Foreskin fibroblast (primary cell): ENCODE measurements at places on chromosomes 3 and 15.

DNA sequence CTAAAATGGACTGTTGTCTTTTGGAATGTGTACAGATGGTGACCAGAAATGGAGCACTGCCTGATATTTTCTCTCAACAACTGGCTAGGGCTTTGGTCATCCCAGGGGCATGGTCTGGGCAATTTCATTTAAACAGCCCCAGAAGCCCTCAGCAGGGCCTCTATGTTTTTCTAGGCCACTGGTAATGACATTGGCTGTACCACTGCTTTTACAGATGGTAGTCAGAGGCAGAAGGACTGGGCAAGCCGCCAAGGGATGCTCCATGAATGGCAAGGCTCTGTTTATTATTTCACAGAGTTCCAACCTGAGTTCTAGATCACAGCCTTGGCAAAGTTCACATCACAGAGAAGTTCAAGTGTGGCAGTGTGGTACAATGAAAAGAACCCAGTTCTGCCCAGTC is 37.0 kb upstream of the LMCD1 start:
- no peak for DNase-seq

DNA sequence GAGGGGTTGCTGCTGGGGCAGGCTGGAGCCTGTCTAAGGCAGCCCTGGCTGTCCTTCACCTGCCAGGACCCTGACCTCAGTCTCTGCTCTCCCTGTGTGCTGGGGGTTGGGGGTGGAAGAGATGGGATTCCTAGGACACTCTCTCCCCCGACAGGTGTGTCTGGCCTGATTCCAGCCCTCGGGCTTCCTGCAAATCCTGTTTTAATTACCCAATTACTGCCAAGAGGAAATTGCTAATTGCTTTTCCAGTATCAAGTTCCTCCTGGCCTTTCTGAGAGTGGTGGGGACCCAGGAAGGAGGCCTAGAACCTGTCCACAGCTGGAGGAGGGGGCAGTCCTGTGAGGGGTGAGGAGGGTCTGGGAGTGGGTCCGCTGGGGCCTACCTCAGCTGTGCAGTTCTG is 15.8 kb downstream of the PLXNA1 start:
- no peak for DNase-seq

DNA sequence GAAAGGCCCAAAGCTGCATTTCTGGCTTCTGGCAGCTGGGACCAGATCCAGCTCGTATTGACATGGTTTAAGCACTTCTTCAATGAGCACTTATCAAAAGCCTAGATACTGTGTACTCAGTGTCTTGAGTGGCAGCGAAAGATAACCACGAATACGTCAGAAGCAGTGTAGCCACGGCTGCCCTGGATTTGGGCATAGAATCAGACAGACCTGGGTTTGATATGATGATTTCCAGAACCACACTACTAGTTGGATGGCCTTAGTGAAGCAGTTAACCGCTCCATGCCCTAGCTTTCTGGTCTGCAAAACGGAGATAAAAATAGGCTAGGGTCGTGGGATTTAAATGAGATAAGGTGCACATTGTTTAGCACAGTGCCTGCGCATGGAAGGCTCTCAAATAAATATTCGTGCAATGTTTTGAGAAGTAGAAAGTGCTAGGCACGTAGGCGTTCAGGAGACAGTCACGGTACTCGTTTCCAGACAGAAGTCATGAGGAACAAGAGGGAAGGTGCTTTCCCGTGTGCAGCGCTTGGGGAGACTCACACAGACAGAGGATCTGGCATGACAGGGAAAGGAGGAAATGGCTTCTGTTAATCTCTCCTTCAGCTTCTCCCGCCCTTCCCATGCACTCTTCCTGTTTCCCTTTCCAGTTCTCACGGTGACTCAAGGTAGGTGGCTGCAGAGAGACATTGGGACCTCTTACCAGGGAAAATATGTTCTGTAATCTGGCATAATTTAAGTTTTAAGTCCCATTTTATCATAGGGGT is 70.3 kb downstream of the CCNL1 start:
- no peak for DNase-seq

DNA sequence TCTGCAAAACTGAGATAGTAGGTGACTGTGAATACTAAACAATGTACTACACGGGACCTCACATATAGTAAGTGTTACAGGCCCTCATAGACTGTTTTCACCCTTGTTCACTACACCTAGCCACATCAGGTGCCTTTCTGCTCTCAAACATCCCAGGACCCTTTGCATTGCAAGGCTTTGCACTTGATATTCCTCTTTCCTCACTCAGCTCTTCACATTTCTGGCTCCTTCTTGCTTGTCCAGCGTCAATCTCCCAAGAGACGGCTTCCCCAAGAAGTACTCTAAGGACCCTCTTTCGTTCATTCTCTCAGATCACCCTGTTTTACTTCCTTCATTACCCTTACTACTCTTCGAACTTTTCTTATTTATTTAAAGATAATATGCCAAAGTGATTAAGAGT is 10.0 kb downstream of the DENND4A start:
- no peak for DNase-seq

GRCh38 chr3:114850898-114851297 is 296.2 kb downstream of the ZBTB20 start:
- DNase-seq, result no peak

GRCh38 chr3:58794750-58795149 is 128.2 kb upstream of the FAM3D start:
- DNase-seq, result no peak

- no peak for DNase-seq
Observed at GRCh38 chr15:68442903-68443302, 10.9 kb upstream of the ITGA11 start.

DNA sequence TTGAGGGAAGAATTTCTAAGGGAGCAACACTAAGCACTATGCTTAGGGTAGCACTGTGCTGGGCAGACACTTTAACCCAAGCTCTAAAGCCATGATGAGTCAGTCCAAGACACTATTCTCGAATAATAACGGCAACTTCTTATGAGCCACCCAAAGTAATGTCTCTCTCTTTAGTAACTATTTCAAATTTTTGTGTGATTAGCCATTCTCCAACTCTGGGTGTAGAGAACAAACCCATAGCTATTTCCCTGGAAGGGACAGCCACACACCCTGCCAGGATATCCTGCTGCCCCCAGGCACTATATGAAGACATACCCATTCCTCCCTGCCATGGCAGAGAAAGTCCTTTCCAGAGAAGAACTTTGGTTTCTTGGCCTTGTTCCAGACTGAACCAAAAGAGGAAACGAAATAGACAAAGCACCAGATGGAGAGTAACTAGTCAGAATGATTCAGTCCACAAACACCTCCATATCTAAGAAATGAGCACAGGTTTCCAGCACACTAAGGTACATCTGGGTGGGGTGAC is 384.9 kb upstream of the THBS1 start:
- DNase-seq, result peak; percentile 89

DNA sequence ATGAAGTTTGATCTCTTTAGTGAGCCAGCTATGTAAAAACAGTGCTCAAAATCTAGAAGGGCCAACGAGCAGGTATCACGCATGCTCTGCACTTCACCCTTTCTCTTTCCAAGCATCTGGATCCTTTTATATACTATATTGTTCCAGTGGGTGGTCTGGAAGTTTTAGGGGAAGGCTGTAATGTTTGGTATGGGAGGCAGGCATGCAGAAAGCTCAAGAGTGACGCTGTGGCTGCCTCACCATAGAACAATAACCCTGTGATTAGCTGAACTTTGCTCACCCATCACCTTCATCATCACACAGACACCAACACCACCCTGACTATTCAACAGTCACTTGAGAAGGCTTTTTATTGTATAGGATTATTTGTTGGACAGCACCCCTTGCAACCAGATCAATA is 81.6 kb downstream of the FBN1 start:
- no peak for DNase-seq

- DNase-seq, result no peak
Observed at GRCh38 chr3:38643090-38643489, 6.4 kb downstream of the SCN5A start.

GRCh38 chr3:194135806-194136518 is at the start of gene HES1:
TSS of gene HES1 (plus strand) at chr3:194136148. CDS start at chr3:194136381, 233 bp downstream.
- peak; percentile 95 for DNase-seq

DNA sequence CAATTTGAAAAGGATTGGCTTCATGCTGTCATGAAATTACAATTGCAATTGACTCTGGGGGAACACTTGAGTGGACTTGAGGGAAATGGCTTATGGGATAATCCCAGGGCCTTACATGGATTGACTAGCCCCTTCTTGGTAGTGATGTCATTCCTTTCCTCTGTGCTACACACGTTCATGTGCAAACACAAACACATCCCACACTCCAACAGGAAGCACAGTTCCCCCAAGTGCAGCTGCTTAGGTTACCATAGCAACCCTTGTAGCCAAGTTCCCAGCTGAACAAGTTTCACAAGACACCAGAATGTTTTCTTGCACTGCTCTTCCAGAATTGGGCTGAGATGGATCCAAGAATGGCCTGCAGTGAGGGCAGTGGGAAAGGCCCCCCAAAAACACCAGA is 217.0 kb downstream of the ZNF621 start:
- DNase-seq, result no peak

GRCh38 chr3:98821063-98821462 is 57.9 kb downstream of the ST3GAL6 start:
- no peak for DNase-seq

- DNase-seq, result no peak
Observed at GRCh38 chr3:140843656-140844055, 98.0 kb upstream of the SLC25A36 start.

DNA sequence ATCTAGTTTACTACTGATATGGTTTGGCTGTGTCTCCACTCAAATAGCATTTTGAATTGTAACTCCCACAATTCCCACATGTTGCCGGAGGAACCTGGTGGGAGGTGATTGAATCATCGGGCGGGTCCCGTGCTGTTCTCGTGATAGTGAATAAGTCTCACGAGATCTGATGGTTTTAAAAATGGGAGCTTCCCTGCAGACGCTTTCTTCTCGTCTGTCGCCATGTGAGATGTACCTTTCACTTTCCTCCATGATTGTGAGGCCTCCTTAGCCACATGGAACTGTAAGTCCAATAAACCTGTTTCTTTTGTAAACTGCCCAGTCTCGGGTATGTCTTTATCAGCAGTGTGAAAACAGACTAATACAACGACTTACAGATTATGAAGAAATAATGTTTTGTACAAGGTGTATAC is 35.6 kb upstream of the PYDC2 start:
- no peak for DNase-seq

- DNase-seq, result no peak
Observed at GRCh38 chr3:177842743-177843734, 645.8 kb upstream of the TBL1XR1 start.

- no peak for DNase-seq
Observed at GRCh38 chr15:48432688-48433087, 101.5 kb downstream of the DUT start.

- no peak for DNase-seq
Observed at GRCh38 chr3:153577059-153577736, 415.2 kb downstream of the RAP2B start.

GRCh38 chr3:159859836-159860235 is 128.8 kb upstream of the IL12A start:
- DNase-seq, result no peak

DNA sequence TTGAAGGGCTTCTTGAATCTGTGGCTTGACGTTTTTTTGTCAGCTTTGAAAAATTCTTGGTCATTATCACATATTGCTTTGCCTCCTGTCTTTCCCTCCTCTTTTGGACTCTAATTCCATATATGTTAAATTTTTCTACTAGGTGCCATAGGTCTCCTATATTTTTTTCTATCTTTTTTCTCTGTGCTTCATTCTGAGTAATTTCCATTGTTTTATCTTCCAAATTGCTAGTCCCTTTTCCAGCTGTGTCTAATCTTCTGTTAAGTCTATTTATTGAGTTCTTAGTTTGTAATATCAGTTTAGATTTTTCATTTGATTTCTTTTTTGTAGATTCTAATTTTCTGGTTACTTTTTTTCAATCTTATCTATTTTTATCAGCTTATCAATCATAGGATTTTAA is 53.7 kb downstream of the CHST2 start:
- no peak for DNase-seq

- no peak for DNase-seq
Observed at GRCh38 chr15:70140543-70141375, 43.0 kb upstream of the TLE3 start.

GRCh38 chr3:81908561-81908960 is 147.1 kb upstream of the GBE1 start:
- DNase-seq, result no peak

DNA sequence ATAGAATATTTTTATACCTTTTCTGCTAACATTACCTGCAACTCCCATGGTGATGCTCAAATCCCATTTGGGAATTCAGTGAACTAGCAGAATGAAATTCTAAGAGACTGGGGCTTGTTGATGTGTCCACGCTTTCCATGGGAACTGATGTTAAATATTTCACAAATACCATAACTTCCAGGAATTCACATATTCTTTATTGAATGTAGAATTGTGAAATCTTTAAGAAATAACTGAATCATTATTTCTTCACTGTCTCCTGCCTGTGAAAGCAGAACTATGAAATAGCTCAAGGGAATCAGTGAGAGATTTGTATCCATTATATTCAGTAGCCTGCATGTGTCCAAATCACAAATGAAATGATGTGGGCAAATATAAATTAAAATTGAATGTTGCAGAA is 130.8 kb downstream of the SERPINI1 start:
- DNase-seq, result no peak
